Germinal center (tissue), 1 donor: ENCODE measurements at places on chromosomes 12 and 14.

- no peak for DNase-seq
Measured at GRCh38 chr14:89933002-89933401, 21.5 kb downstream of the EFCAB11 start.

- DNase-seq = no peak
Measured at GRCh38 chr12:5160827-5161226, 117.1 kb downstream of the KCNA5 start.

- DNase-seq = peak; percentile 15
Measured at GRCh38 chr12:107917912-107918800, 143.7 kb downstream of the ASCL4 start.

GRCh38 chr14:102652194-102652593 is 59.7 kb downstream of the RCOR1 start:
- DNase-seq = no peak

- DNase-seq = peak; percentile 51
Measured at GRCh38 chr14:70073924-70074566, 114.7 kb downstream of the SLC8A3 start.

- DNase-seq = no peak
Measured at GRCh38 chr14:102389246-102389645, 26.5 kb downstream of the TECPR2 start.

DNA sequence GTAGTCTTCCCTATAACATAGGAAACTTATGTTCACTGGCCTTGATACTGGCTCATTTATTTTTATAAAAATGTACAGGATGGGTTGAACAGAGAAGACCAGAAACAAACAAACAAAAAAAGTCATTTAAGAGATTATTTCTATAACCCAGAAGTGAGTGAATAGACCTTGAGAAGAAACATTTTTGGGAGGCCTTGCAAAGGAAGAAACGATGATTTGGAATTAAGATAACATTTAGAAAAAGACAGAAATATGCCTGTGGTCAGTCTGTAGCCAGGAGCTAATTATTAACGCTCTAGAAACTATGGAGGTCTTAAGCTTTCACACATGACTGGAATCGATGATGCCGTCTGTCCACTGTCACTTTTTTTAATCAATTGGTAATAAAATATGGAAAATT is 264.0 kb downstream of the EGLN3 start:
- DNase-seq = no peak

- DNase-seq = no peak
Measured at GRCh38 chr12:127170226-127171180, 1096.5 kb upstream of the TMEM132C start.

DNA sequence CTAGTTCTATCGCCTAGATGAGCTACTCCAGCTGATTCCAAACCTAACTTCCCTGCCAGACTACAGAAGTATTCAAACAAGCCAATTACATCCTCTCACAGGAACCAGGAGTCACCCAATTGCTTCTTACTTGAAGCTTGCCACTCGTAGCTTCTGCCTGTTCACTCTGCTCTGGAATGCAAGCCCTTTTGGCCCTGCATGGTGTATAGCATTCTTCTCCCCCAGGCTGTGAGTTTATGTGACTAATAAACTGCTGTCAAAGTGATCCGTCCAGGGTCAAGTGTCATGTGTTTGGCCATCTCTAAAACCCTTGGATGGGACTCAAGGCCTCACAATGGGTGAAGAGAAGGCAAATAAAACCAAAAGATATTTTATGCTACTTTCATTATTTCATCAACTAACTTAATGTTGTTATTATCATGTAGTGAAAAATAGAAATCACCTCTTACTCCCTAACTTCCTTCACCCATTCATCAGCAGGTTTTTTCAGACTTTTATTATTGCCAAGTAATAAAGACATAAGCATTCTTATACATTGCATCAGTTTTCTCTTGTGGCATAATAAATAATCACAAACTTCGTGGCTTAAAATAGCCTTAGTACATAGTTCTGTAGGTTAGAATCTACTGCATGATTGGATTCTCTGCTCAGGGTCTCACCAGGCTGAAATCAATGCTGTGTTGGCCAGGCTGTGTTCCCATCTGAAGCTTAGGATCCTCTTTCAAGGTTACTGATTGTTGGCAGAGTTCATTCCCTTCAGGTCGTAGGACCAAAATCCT is 1981.7 kb upstream of the FLRT2 start:
- no peak for DNase-seq

DNA sequence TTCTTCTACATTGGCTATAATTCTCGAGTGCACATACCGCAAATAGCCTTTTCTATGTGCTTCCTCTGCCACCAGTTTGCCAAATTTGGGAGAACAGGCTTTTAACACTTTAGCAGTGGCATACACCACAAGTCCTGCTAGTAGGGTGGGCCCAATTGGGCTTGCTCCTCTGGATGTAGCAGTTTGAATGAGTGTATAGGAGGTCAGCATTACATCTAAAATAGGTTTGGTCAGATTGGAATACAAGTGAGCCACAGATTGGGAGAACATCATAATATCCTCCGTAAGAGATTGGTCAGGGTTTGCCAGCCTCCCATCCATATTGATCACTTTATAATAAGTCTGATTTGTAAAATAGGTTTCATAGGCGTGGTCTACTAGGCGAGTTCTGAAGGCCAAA is 902 bp downstream of the ABCD2 start:
- DNase-seq = no peak

- no peak for DNase-seq
Measured at GRCh38 chr14:96245710-96246538, 10.1 kb upstream of the BDKRB1 start.

- no peak for DNase-seq
Measured at GRCh38 chr14:20631023-20631879, 10.2 kb downstream of the OR6S1 start.

- DNase-seq = no peak
Measured at GRCh38 chr14:99282261-99283050, 10.5 kb upstream of the BCL11B start.

DNA sequence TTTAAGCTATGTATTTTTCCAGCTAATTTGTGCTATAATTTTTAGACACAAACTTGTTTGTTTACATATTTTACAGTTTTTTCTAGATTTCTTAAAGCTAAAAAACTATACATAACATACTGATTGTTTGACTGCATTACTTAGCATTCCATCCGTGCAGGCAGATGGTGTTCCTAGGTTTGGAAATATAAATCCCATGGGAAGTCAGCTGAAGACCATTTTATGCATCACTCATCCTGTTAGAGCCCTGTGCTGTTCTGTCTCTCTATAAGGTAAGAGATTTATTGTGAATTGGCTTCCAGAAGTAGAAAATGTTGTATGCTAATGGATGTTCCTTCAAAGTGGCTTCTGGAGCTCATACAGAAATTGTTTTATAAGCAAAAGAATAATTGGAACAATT is 31.1 kb downstream of the RMST start:
- no peak for DNase-seq

- no peak for DNase-seq
Measured at GRCh38 chr12:54159589-54159988, 29.2 kb downstream of the SMUG1 start.

- DNase-seq = no peak
Measured at GRCh38 chr12:2616763-2617162, 178.0 kb upstream of the FKBP4 start.

DNA sequence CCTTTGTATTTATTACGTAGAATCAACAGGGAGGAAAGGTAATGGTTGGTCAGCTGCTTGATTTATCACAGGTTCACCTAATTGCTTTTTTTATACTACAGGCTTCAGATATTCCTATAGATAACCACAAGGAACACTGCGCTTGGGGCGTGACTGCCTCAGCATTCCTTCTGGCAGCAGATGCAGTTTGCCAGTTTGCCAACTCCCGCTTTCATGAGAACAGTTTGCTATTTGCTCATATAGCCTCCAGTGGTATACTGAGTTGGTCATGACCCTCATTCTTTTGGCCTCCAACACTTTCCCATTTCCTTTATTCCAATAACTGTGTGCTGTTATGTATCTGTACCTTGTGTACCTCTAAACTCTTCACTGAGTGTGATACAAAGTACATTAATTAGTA is 38.6 kb upstream of the ACSM4 start:
- DNase-seq = no peak

DNA sequence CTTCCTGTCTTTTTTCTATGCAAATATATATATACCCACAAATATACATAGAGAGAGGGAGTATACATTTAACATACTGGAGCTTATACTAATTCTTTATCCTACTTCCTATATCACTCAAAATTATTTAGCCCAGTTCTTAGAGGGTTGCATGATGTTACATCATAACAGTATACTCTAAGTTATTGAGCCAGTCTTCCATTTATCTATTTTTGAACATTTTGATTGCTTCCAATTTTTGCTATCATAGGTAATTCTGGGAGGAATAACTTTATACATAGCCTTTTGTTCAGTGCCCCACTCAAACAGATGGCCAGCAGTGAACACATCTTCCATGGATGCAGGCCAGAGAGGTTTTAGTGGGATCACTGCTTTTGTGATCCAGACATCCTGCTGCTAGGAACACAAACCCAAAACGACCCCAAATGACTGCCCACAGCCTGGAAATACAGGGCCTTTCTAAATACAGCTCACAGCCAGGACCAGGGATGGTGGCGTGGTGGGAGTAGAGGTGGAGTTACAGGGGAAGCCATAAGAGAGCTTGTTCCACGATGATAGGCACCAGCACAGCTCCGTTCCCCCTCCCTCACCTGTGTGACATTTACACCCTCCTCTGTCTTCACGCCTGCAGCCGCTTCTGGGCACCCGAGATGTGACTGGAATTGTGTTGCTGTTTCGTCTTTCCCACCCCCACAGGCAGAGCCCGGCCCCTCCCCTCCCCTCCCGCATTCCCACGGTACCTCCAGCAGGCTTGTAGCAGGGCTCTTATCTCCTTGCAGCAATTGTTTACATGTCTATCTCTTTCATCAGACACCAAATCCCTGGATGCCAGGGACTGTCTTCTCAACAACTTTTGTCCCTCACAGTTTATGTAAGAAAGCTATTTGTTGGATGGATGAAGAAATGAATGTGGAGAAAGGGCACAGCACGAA is 30.7 kb upstream of the HDAC7 start:
- no peak for DNase-seq
